ENCODE measurements at places on chromosomes 11 and 22. TPM values are rescaled to one million over a fixed set of nuclear protein-coding genes. Genes with fewer than 3 reads are reported as not detected.

GRCh38 chr22:23279781-23280180, 99.5 kb downstream of the BCR start:
- no peaks in the 10 kb centered on the region for H3K36me3 ChIP-seq
- no peaks in the 10 kb centered on the region for H3K27me3 ChIP-seq
- peak overlapping the region; percentile 62 for H3K4me3 ChIP-seq
- H3K27ac ChIP-seq: peak overlapping the region; percentile 68
- DNase-seq: no peak

DNA sequence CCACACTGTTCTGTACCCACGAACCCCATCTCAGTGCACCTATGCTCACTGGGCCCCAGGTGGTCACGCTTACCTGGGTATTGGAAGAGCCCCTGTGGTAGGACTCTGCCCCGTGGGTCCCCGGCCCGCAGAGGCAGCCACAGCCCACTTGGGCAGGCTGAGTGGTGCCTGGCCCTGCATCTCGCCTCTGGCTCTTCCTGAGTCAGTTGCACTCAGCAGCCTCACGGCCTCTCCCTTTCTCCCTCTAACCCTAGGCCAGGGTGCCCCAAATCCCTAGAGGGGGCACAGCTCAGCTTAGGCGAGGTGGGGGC, 9.7 kb downstream of the CRELD2 start:
- H3K27me3 ChIP-seq: no peaks in the 10 kb centered on the region
- no peak overlapping the region for H3K27ac ChIP-seq
- H3K36me3 ChIP-seq: no peaks in the 10 kb centered on the region

DNA sequence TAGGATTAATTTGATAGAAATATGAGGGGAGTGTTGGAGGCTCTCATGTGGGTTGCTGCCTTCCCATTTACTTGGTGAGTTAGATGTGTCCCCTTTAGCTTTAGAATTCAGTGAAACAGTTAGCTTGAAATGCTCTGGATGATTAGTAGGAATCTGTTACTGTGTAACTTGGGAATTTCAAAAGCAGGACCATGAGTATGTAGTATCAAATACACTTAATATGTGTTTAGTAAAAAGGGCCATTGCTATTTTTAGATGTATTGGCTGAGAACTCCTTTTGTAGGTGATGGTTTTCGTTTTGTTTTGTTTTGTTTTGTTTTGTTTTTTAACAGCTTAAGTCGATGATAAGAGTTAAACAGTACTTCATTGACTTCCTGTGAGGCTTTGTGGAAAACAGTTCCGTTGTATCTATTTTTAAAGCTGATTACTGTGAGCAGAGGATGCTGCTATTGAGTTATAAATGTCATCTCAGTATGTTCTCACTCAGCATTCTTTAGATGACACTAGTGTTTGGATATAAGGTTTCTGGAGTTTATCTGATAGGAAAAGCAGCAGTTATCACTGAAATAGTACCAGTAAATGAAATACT, 53.5 kb downstream of the MCAM start:
- DNase-seq: no peak
- no peaks in the 10 kb centered on the region for H3K27me3 ChIP-seq
- no peaks in the 10 kb centered on the region for H3K36me3 ChIP-seq
- H3K4me3 ChIP-seq: no peak overlapping the region

GRCh38 chr22:36759481-36760159, 16.3 kb downstream of the IFT27 start:
- DNase-seq: no peak
- no peak overlapping the region for H3K4me3 ChIP-seq
- H3K27ac ChIP-seq: no peak overlapping the region
- H3K36me3 ChIP-seq: no peaks in the 10 kb centered on the region

DNA sequence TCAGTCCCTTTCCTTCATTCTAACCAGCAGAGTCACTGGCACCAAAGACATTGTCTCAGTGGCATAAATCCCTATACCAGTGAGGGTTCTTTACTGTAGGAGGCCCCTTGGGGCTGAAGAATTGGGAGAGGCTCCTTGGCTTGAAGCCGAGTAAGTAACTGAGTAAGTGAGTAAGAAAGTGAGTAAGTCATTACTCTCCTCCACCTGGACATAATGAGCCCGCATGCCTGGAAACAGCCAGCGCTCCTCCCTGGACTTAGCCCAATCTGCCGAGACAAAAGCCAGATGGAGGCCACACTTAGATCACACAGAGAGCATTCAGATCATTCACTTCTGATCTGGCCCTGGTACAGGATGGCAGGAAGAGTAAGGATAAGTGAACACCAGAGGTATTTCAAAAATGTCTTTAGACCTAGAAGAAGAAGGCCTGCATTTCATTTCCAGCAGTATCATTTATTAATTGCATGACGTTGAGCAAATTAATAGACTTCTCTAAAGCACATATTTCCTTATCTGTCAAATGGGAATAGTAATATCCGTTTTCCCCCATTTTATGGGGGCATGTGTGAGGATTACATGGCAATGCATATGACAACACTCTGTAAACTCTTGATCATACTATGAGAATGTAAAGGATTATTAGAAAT, 8.2 kb upstream of the MICAL3 start:
- no peak for DNase-seq
- H3K27me3 ChIP-seq: peaks cover 16% of the 10 kb centered on the region
- no peak overlapping the region for H3K27ac ChIP-seq
- no peaks in the 10 kb centered on the region for H3K4me1 ChIP-seq
- no peak overlapping the region for H3K4me3 ChIP-seq

GRCh38 chr11:47768101-47768612, 1.0 kb upstream of the FNBP4 start:
- H3K36me3 ChIP-seq: peaks cover 13% of the 10 kb centered on the region
- peak overlapping the region; percentile 90 for H3K4me3 ChIP-seq
- H3K27ac ChIP-seq: peak overlapping the region; percentile 100

Gene ADAMTS8
- total RNA-seq: not detected

DNA sequence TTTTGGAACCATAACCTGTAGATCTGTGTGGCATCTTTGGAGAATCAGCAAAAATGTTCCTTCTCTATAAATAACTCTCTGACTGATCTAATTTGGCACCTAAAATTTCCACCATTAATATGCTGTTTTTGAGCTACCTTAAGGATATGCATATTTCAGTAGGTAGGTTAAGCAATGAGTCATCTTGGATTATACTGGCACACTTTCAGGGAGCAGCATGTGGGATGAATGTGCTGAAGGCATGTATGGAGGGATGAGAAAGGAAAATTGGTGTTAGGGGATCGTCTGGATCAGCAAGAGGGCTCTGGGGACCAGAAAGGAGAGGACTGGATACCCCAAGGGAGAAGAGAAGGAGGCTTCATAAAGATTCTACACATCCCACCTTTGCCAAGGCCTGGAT, 44.6 kb upstream of the ELF5 start:
- no peaks in the 10 kb centered on the region for H3K36me3 ChIP-seq
- no peak for DNase-seq
- H3K27me3 ChIP-seq: peaks cover 26% of the 10 kb centered on the region
- no peaks in the 10 kb centered on the region for H3K4me1 ChIP-seq

DNA sequence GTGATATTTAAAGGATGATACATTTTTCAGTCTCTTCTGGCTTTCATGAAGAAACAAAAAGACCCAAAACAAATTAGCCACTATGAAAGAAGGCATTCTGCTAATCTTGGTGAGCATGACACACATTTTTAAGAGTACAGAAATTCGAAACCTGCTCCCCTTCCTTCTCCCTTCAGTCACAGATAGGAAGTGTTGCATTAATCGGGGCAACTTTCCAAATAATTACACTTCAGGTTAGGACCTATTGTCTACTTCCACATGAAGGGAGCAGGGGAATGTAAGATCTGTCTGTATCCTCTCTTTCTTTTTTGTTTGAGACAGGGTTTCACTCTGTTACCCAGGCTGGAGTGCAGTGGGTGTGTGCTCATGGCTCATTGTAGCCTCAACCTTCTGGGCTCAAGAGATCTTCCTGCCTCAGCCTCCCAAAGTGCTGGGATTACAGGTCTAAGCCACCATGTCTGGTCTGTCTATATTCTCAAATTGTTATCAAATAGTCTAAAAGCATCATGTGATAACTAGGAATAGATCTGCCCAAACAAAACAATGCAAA, 45.8 kb downstream of the NCAM1 start:
- no peak for DNase-seq
- H3K27me3 ChIP-seq: no peaks in the 10 kb centered on the region
- H3K36me3 ChIP-seq: no peaks in the 10 kb centered on the region
